Femur (tissue), 1 donor: ENCODE measurements at places on chromosomes 12 and 14.

- DNase-seq: no peak
These were observed 50.9 kb downstream of the CHST11 start for GRCh38 chr12:104507672-104508071.

- no peak for DNase-seq
These were observed 958.8 kb upstream of the TMEM132C start for GRCh38 chr12:127308148-127308547.

DNA sequence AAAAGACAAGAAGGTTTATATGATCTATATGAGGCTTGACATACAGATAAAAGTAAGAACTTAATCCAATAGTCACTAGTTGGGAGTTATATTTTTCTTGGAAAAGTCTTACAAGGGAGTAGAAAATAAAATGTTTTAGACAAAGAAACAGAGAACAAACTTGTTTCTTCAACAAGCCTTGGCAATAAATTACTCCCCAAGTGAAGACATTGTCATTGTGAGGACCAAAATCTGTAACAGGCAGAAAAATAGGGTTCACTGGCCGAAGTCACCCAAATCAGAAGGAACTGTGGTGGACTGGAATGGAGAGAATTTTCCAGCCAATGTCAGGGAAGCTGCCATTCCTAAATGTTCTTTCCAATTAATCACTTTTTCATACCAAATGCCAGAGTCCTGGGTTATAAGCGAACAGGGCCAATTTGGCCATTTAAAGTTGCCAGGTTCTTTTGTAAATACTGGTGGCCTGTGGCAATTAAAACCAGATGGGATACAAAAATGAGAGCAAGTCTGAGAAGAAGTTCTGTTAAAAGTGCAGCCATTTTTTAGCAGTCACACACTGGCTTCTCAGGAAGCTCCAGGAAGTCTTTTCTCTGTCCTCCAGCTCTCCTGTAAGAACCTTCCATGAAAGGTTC is 117.3 kb upstream of the OVCH1 start:
- DNase-seq: no peak

- no peak for DNase-seq
These were observed 452.1 kb upstream of the PDE3A start for GRCh38 chr12:19916196-19916753.

DNA sequence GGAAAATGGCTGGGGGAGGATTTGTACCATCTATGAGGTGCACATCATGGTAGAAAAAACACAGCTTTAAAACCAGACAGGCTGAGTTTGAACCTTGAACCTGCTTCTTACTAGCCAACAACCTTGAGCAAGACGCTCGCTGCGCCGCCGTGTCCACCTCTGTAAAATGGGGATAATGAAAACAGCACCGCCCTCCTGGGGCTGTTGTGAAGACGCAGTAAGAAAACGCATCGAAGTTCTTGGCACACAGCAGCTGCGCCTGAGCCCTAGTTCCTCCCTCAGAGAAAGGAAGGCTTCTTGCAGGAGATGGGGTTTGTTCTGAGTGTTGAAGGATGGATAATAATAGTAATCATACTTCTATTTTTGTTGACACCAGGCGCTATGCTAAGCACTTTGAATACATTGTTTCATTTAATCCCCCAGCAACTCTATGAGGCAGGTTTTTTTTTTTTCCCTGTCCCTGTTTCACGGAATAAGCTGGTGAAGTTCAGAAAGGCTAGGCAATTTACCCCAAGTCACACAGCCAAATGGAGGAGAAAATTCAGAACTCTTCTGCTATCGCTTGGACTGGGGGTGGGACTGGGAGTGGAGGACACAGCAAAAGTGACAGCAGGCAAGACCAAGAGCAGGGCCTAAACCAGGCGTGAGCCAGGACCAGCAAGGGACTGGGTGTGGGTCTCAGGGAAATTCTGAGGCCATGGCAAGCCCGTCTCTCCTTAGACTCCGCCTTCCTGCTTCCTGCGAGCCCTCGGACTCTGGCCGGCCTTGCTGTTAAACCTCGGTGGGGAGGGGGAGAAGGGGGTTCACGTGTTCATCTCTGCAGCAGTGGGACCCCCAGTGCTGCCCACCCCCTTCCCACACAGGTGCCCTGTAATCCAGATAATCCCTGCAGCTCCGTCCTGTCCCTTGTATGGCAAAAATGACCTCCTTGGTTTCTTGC is 97.5 kb downstream of the LRRC74A start:
- no peak for DNase-seq

DNA sequence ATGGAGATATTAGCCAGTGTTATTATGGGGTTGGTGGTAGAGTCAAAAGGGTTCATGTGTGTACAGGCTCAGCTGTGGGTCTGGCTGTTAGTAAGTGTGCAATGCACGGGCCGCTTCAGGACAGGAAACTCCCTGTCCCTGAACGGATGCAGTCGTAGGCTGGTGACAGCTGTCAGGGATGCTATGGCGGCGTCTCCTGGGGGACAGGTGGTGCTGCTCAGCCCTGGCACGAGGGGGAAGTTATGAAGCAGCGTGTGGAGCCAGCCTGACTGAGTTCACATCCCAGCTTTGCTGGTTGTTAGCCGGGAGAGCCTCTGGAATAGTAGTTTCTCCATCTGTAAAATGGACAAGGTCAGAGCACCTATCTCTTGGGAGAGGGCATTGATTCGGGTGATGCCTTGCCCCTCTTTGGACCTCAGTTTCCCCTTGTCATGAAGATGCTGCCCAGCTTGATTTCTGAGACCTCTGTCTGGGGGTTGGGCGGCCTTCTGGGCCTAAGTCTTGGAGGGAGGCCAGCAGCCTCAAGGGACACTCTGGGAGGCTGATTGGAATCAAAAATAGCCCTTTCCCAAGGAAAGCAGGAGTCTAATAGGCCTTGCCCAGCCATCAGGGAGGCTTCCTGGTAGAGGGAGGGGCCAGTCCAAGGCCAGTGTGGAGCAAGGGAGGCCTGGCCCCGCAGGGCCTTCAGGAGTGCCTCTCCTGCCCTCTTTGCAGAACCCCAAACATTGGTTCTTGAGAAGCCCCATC is 7.1 kb downstream of the ASB2 start:
- peak; percentile 68 for DNase-seq

- DNase-seq: no peak
These were observed 34.3 kb upstream of the TXNRD1 start for GRCh38 chr12:104181313-104181712.

- DNase-seq: no peak
These were observed 205.4 kb upstream of the SEL1L start for GRCh38 chr14:81738946-81739659.

DNA sequence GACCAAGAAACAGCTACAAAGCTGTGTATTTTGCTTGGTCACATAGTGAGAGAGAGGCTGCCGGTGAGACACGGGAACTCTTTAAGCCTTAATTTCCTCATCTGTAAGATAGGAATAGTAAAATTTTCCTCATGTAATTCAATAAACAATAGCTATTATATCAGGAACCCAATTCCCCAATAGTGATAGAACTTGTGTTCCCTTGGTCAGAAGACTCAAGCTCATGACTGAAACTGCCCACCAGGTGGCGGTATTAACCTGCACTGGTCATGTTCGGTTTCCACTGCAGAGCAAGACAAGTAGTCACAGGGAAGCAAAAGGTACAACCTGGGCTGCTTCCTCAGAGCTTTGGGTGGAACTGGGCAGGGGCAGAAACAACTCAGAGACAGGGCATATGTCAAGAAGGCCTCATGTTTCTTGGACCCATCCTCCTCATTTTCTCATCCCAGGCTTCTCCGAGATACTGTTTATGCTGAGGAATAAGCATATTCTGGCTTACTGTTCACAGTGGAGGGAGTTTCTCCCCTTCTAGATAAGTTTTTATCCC is 4.2 kb upstream of the AJUBA start:
- DNase-seq: peak; percentile 92

GRCh38 chr14:104224506-104225277 is 86.3 kb downstream of the KIF26A start:
- DNase-seq: no peak
